MCF 10A (cell line): ENCODE measurements at places on chromosomes 5 and 9. TPM values are rescaled to one million over a fixed set of nuclear protein-coding genes. Genes with fewer than 3 reads are reported as not detected.

The FAM78A gene
- total RNA-seq = 0.40 and 0.54 TPM in 2 replicates

- H3K27ac ChIP-seq = no peak overlapping the region
- peaks cover 6% of the 10 kb centered on the region for H3K36me3 ChIP-seq
- no peak for DNase-seq
- H3K4me3 ChIP-seq = no peak overlapping the region
- H3K27me3 ChIP-seq = no peaks in the 10 kb centered on the region
These were observed 383.1 kb upstream of the KLF4 start for GRCh38 chr9:107872457-107873192.

- H3K27me3 ChIP-seq = no peaks in the 10 kb centered on the region
- no peaks in the 10 kb centered on the region for H3K36me3 ChIP-seq
- H3K4me3 ChIP-seq = no peak overlapping the region
- no peaks in the 10 kb centered on the region for H3K4me1 ChIP-seq
These were observed 22.8 kb downstream of the PCDH1 start for GRCh38 chr5:141855265-141856036.

DNA sequence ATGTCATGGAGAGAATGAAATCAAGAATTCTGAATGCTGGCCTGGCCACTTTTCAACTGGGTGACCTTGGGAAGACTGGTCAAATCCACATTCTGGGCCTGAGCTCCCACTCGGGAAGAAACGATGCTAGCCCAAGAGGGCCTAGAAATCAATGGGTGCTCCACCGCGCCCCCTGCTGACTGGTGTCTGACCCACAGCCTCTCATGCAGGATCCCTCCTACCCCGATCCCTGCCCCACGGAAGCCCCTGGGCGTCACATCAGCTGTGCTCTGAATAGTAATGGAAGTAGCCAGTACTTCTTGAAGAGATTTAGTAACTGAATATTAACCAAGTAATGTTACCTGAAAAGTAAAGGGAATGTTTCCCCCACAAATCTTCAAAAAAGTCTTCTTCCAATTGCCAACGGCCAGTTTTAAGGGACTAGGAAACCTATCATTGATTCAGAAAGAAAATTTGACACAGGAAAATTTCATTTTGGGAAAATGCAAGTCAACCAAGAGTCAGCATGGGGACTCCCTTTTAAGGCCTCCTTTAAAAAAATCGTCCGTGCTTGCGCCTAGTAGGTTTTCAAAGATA lies 43.9 kb downstream of the CRB2 start:
- H3K4me1 ChIP-seq = no peaks in the 10 kb centered on the region
- H3K27me3 ChIP-seq = no peaks in the 10 kb centered on the region
- peaks cover 8% of the 10 kb centered on the region for H3K36me3 ChIP-seq
- no peak overlapping the region for H3K27ac ChIP-seq

The DBH gene
- not detected in 2 replicates for total RNA-seq

The FAT2 gene
- 5.9 and 9.9 TPM in 2 replicates for total RNA-seq
